GM23248 (cell line): ENCODE measurements at places on chromosomes 5 and 9. TPM values are rescaled to one million over a fixed set of nuclear protein-coding genes. Genes with fewer than 3 reads are reported as not detected.

The PKD2L2 gene
- not detected in 2 replicates for polyA plus RNA-seq

GRCh38 chr9:135478829-135479468 is 633 bp upstream of the PPP1R26 start:
- DNase-seq, result peak; percentile 66

GRCh38 chr9:2765250-2765880 is 48.1 kb downstream of the KCNV2 start:
- DNase-seq, result no peak

The ZBTB43 gene
- polyA plus RNA-seq, result 11.5 and 12.3 TPM in 2 replicates

The KCNV2 gene
- polyA plus RNA-seq, result not detected in 2 replicates

The FAM163B gene
- not detected in 2 replicates for polyA plus RNA-seq

GRCh38 chr5:170345971-170346370 is 43.2 kb downstream of the KCNMB1 start:
- DNase-seq, result no peak
